Suppressor macrophage treated with lipopolysaccharide for 4 hours (primary cell): ENCODE measurements at places on chromosomes 7 and 10.

- DNase-seq: peak; percentile 93
These were observed 147.6 kb downstream of the ARID5B start for GRCh38 chr10:62048919-62049623.

DNA sequence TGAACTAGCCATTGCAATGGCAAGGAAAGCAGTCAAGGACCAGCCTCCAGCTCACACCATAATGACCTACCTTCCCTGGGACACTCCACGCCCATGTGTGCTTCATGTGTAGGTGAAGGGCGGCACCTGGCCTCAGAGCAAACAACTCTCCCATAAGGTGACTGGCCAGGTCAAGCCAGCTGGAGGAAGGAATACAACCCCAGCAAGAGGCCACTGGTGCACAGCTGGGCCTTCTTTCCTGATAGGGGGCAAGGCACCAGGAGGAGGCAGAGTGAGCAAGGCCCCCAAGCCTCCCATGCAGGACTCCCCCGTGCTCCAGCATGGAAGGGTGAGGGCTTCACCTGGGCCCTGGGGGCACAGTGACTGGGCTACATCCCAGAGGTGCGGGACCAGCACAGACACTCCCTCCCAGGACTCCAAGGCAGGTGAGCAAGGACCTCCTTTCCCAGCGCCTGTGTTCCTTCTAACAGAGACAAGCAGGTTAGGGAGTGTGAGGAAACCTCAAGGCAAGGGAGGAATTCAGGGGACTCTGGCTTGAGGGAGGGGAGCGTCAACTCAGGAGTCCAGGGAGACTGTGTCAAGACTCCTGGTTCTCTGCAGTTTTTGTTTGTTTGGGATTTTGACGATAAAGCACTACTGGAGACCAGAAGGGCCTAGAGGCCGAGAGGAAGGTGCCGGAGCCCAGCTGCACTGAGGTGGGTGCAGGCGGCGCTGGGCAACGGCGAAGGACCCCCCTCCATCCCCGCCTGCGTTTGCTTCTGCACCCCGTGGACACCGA, 1.7 kb downstream of the PTPRN2 start:
- DNase-seq: no peak

GRCh38 chr10:6918305-6918704, 338.2 kb upstream of the PRKCQ start:
- peak; percentile 52 for DNase-seq

DNA sequence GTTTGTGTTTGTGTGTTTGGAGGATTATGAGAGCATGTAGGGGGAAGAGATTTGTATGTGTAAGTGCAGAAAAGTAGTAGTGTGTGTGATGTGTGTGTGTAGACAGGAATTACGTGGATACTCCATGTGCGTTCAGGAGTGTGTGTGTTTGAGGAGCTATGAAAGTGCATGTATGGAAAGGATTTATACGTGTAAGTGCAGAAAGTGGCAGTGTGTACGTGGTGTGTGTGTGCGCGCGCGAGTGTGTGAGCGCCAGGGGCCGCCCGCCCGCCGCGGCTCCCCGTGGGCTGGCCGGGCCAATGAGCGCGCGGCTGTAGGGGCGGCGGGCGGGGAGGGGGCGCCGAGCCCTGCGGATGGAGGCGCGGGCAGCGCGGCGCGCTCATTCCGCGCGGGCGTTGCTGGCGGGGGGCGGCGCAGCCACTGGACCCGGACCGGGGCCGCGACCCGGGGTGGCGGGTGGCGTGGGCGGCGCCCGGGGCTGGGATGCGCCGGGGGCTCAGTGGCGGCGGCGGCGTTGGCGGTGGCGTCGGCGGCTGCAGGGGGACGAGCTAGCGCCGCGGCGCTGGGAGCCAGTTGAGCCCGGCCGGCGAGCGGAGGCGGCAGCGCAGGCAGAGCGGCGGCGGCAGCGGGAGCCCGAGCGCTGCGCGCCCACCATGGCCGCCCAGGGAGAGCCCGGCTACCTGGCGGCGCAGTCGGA, at the start of gene BICC1:
Gene BICC1 (plus strand): TSS at position 382 of the 697 bp plus-strand sequence. CDS start 272 bp downstream, at position 654.
- DNase-seq: peak; percentile 12

GRCh38 chr10:57799625-57800024, 468.1 kb downstream of the IPMK start:
- DNase-seq: no peak

DNA sequence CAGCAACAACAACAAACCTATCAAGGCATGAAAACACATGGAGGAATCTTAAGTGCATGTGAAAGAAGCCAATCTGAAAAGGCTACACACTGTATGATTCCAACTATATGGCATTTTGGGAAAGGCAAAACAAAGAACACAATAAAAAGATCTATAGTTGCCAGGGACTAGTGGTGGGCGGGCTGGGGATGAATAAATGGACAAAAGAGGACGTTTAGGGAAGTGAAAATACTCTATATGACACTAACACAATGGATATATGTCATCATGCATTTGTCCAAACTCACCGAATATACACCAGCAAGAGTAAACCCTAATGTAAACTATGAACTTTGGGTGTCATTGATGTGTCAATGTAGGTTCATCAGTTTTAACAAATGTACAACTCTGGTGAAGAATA, 89.1 kb downstream of the SEMA3E start:
- peak; percentile 0 for DNase-seq

GRCh38 chr7:151840088-151840910, 36.6 kb downstream of the PRKAG2 start:
- peak; percentile 37 for DNase-seq

GRCh38 chr10:103663802-103664201, 170.3 kb downstream of the NEURL1 start:
- no peak for DNase-seq

- DNase-seq: peak; percentile 45
These were observed 58.5 kb downstream of the WDFY4 start for GRCh38 chr10:48742891-48743860.
